Brain microvascular endothelial cell (primary cell): ENCODE measurements at places on chromosomes 7 and 10.

DNA sequence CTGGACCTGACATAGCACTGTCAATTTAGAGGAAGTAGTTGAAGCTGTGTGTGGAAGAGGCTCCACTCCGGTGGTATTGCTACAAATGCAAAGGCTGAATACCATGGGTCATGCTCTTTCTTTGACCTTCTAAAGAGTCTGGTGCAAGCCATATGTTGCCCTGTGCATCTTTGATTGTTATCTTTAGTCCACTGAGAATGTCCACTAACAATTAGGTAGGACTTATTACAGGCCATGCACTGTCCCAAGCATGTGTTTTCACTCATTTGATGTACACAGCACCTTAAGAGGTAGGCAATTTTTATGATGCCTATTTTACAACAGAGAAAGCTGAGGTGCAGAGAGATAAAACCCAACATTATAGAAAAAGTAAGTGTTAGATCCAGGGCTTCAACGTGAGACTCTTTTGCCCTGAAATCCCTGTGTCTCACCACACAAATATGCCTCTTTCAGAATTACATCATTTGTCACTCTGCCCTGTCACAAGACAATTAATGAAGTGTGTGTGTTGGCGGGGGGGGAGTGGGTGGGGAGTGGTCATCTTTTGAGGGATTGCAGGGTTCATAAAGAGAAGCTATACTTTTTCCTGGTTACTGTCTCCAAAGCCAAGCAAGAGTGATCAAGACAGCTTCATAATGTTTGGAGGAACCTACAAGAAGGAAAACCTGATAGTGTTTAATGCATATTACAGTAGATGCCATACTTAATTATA lies 637.6 kb upstream of the IGFBP3 start:
- peak; percentile 74 for DNase-seq

- DNase-seq, result no peak
These were observed 216.2 kb downstream of the KIAA1217 start for GRCh38 chr10:24425151-24425550.

- DNase-seq, result no peak
These were observed 502 bp downstream of the ZNF3 start for GRCh38 chr7:100080907-100081534.

GRCh38 chr10:4353964-4354363 lies 472.0 kb upstream of the AKR1E2 start:
- DNase-seq, result peak; percentile 56

GRCh38 chr7:150737265-150738055 lies at the start of gene GIMAP5:
GIMAP5 (plus strand) TSS chr7:150737418; CDS start chr7:150740885, 3,467 bp downstream.
- no peak for DNase-seq

DNA sequence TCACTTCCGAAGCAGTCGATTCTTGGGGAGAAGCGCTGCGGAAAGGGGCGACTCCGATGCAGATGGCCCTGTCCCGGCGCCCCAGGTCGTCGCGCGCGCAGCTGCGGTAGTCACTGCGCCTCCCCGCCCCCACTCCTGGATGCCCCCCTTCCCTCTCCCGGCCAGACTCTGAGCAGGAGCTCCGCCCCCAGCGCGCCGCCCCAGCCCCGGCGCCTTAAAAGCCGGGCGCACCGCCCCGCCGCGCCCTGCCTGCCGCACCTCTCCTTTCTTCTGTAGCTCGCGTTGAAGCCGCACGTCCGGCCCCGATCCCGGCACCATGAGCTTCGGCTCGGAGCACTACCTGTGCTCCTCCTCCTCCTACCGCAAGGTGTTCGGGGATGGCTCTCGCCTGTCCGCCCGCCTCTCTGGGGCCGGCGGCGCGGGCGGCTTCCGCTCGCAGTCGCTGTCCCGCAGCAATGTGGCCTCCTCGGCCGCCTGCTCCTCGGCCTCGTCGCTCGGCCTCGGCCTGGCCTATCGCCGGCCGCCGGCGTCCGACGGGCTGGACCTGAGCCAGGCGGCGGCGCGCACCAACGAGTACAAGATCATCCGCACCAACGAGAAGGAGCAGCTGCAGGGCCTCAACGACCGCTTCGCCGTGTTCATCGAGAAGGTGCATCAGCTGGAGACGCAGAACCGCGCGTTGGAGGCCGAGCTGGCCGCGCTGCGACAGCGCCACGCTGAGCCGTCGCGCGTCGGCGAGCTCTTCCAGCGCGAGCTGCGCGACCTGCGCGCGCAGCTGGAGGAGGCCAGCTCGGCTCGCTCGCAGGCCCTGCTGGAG lies at the start of gene INA:
Gene INA (plus strand): TSS at position 243 of the 817 bp plus-strand sequence. CDS start 74 bp downstream, at position 317.
- no peak for DNase-seq

DNA sequence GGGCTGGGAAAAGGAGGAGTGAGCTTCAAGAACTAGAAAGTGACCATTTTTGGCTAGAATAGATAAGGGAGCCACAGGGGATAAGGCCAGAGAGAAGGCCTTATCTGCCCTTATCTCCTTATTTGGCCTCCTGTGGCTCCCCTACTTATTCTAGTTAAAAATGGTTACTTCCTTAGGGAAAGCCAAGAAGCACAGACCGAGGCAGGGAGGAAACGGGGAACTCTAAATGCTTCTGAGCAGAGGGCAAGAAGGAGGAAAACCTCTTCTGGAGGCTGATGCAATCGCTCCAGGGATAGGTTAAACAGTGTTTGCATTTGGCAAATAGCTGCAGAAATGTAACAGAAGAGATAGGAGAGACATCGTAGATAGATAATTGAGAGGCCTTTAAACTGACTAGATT lies 18.6 kb downstream of the NRP1 start:
- DNase-seq, result no peak

DNA sequence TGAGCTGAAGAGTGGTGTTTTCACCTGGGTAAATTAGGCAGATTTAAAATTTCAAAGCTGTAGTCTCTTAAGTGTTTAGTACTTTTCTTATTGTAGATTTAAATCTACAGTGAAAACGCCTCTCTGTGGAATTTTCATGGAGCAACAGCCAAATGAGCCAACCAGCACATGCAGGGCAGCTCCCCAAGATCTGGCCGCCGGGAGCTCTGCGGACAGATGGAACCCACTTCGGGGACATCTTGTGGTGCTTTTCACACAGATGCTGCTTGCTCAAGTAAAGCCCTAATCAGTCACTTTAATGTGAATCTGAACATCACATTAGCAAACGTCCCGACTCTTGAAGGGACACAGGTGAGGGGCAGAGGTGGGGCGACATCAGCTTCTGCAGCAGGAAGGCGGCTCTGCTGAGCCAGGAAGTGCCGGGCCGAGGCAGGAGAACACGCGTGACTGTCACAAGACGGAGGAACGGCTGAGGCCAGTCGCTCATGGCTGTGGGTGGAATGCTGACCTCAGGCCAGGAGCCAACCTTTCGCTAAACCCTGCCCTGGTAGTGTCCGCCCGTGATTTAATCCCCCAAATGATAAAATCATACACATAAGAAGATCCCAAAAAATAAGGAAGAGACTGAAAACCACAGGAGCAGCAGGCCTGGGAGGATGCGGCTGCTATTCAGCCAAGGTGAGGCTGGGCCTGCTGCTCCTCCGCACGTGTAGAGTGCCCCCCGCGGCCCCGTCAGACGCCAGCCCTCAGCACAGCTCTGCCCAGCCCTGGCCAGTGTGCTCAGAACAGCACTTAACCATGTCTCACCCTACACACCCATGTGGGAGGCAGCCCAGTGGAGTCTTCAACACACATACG lies 256.8 kb downstream of the ZMYND11 start:
- DNase-seq, result no peak

DNA sequence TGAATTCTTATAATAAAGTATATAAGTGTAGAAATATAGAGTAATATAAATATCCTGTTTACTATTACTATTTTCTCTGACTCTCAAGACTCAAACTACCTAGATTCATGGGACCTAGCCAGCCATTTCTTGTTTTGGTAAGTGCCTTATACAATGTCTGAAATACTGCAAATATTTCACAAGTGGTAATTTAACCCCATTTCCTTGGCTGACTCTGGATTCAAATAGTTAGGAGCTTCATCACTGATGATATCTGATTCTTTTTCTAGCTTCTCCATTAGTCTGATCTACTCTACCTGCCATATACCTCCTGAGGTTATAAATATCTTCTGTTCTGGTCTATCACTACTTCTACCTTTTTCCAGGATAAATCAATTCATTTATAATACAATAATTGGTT lies 6.4 kb upstream of the RALA start:
- no peak for DNase-seq

- DNase-seq, result no peak
These were observed 14.1 kb upstream of the NT5C2 start for GRCh38 chr10:103207141-103207540.

GRCh38 chr10:128011059-128011979 lies 104.4 kb downstream of the PTPRE start:
- peak; percentile 57 for DNase-seq

DNA sequence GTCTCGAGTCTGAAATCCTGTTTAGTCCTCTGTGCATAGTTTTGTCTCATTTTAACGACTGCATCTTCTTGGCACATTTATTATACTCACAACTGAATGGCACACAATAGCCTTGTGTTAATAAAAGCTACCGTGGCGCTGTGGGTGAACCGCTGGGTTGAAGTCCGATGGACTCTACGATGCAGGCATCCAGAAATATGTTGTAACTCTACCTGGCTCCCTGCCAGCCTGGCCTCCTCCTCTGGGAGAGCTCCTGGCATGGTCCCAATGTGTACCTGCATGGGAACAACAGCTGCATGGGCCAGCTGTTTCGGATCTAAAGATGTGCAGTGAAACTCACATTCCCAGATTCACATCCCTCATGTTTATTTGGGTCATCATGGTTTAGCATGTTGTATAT lies 3.7 kb upstream of the DPYSL4 start:
- no peak for DNase-seq

- no peak for DNase-seq
These were observed 28.7 kb downstream of the PRSS2 start for GRCh38 chr7:142799437-142799835.

DNA sequence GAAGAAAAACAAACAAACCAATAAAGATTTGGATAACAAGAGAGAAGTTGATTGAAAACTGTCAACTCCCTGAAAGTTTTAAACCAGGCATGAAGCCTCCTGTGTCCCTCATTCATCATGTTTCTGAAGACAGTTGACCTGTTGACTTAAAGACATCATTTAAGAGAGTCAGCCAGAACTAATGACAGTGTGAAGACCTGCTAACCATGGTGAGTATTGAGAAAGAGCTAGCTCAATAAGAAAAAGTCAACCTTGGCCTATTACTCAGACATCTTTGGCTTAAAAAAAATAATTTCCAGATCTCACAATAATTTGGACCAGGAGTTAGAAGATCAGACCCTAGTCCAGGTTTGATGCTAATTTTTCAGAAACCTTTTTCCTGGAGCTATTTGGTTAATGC lies 45.3 kb upstream of the ANKRD1 start:
- DNase-seq, result no peak

GRCh38 chr7:66246554-66247171 lies 41.5 kb downstream of the TPST1 start:
- DNase-seq, result no peak

DNA sequence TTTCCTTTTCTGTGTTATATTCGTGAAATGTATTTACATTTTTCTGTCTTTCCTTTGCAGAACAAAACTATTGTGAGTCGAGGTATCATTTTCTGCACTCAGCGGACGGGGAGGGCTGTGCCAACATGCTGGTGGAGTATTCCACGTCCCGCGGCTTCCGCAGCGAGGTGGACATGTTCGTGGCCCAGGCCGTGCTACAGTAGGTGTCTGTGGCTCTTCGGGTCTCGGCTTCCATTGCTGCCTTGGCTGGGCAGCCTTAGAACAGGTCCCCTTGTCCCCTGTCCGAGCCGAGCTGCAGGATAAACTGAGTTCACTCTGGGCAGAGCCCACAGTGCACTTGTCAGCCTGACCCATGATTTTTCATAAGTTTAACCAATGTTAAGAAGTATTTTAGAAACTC lies 14.5 kb downstream of the GET4 start:
- DNase-seq, result no peak

GRCh38 chr7:127751062-127751461 lies 99.1 kb downstream of the SND1 start:
- DNase-seq, result peak; percentile 68

GRCh38 chr7:27106181-27106900 lies 3.9 kb upstream of the HOXA2 start:
- no peak for DNase-seq

DNA sequence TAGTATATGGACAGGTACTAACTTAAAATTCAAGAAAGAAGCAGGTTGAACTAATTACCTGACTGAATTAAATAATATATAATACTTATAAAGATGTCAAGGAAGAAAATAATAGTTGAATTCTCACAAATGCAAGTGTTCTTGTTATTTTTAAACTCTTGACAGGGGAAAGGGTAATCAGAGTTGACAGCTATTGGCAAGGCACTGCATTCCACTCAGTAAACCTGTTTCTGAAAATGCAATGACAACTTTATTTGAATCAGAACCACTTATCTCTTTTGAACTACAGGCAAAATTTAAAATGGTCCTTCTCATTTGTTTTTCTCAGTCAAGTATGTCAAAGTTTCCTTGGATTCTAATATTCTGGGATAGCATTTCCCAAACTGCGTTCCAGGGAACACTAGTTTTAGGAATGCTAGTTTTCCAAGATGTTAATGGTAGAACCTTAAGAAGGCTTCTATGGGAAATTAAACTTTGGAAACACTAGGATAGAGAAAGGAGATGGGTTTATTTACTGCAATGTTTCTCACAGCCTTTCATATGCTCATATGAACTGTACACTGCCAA lies 103.7 kb upstream of the LRRN3 start:
- DNase-seq, result no peak

GRCh38 chr7:51126324-51126723 lies 190.3 kb downstream of the COBL start:
- no peak for DNase-seq

GRCh38 chr7:2049782-2050510 lies 182.8 kb downstream of the MAD1L1 start:
- DNase-seq, result no peak

DNA sequence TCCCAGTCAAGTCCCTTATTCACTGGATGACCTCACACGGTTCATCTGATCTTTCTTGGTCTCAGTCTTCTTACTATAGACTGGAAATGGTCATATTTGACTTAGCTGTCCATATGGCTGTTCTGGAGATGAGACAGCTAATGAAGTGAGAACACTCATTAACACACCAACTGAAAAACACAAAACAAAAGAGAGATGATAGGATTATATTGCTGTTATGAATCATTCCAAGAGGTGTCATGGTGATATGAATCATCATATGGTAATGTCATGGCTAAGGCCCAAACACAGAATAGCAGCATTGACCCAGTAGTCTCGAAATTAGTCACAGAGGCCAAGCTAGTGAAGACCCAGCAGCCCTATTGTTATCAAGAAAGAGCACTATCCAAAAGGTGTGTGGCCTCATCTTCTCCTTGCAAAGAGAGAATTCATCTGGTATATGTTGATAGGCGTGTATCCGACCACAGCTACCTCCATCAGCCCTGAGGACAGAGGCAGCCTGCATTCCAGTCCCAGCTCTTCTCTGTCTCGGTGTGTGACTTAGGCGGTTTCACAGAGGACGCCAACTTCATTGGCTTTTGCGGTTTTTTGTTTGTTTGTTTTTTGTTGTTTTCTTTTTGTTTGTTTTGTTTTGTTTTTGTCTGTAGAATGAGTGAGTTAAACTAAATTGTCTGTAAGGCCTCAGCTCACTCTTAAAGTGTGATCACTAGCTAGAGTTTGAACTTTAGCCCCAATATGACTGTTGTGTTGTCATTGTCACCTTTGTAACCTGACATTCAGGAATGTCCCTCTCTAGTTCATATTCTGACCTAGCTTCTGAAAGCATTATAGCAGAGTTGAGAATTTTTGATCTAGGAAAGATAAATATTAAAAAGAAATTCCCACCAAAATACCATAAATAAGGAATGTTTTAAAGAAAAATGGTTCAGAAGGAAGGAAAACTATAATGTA lies 97.4 kb upstream of the PDCD4 start:
- peak; percentile 89 for DNase-seq
